Inflammatory macrophage treated with lipopolysaccharide for 4 hours (primary cell): ENCODE measurements at places on chromosomes 12 and 14.

- DNase-seq = no peak
Observed at GRCh38 chr12:19530637-19531023, 91.3 kb downstream of the AEBP2 start.

GRCh38 chr14:38342803-38343202, 86.9 kb upstream of the CLEC14A start:
- DNase-seq = no peak

GRCh38 chr14:75126121-75126544, 715 bp downstream of the NEK9 start:
- DNase-seq = peak; percentile 36

DNA sequence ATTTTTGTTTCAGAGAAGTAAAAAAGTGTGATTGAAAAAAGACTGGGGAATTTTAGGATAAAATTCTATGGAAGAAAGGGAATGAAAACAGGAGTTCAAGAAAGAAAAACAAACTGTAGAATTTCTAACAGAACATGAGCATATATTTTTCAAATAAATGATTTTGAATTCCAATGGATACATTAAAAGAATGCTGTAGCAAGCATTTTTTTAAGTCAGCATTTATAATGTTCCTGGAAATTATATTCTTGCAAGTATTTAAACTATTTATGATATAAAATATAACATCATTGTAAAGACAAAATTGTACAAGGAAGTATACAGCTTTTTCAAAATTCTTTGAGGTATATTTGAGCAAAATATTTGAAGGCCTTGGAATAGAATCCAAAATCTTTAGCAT, 450.7 kb downstream of the AEBP2 start:
- no peak for DNase-seq

GRCh38 chr12:124769881-124770512, 93.7 kb downstream of the SCARB1 start:
- no peak for DNase-seq
